ENCODE measurements at places on chromosomes 12 and 14.

DNA sequence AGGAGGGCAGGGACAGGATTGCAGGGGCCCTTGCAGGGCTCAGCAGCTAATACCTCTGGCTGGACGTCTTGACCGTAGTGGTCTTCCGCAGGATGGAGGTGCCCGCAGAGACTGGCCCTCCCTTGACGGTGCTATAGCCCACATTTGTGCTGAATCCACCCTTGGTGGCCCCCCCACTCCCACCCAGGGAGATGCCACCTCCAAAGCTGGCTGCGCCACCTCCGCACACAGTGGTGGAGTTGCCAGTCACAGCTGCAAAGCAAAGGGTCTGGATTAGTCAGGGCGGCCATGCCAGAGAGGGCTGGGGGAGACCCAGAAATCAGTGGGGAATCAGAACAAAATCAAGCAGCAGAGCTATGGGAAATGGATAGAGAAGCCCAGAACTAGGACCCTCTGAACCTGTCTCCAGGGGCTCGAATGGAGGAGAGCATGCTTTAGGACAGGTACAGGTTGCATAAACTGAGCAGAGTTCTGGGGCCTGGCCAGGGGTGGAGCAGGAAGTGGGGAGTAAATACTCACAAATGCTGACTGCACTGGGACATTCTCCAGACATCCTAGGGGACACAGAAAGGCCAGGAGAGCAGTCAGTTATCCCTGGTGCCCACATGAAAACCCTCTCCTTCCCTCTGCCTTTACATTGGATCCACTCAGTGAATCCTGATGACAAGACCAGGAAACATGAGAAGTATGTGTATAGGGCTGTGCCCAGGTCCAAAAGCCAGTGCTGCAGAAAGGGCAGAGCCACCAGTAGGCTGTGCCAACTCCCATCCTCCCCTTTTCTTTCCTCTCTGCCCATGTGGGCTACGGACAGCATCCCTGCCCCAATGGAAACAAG, 8.1 kb upstream of the KRT4 start:
- DNase-seq: no peak

GRCh38 chr14:50608302-50608851, 48.4 kb downstream of the ATL1 start:
- no peak for DNase-seq

DNA sequence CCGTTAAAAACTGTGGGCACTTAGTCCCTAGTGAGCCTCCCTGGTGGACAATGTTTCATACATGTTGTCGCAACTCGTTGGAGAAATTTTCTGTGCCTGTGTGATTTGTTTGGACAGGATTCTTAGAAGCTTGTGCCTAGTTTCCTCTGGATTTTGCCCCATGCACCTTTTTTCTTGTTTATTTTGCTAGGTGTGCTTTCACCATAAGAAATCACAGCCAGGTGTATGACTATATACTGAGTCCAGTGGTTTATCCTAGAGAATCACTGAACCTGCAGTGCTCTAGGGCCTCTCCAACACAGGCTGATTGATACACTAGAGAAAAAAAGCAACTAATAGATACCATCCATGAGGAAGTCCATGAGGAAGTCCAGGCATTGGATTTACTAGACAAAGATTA, 33.1 kb upstream of the OASL start:
- DNase-seq: no peak

- DNase-seq: no peak
Observed at GRCh38 chr14:57943541-57943940, 77.6 kb upstream of the SLC35F4 start.
